GOT3 (cell line): ENCODE measurements at places on chromosomes 2 and 18.

DNA sequence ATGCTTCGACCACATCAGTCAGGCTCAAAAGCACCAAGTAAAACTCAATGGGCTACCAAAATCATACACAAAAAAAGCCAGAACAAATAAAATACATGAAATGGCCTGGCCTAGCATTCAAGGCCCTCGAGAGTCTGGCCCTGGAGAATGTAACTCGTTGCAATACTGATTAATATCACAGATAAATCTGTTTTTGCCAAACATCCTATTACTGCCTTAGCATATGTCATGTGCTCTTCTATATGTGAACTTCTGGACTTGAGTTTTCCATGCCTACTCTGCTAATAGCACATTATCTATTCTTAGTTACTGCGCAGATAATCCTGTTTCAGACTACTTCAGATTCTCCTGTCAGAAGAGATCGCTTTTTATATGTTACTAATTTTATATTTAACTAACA lies 250.7 kb upstream of the SMAD7 start:
- DNase-seq: no peak

DNA sequence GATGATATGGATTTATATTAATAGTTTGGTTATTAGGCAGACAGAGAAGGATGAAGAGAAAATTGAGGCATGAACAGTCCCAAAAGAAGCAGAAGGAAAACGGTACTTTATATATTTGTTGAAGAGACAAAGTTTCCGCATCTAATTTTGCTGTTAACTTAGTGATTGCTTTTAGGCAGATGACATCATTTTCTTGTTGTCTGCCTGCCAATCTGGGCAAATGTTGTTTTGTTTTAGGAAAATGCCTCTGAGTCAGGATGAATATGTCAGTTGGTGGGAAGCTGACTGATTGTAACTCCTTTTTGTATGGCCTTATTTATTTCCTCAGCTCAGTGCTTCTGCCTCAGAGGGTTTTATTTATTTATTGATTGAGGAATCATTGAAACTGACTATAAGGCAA lies 52.5 kb upstream of the CAVIN2 start:
- no peak for DNase-seq

DNA sequence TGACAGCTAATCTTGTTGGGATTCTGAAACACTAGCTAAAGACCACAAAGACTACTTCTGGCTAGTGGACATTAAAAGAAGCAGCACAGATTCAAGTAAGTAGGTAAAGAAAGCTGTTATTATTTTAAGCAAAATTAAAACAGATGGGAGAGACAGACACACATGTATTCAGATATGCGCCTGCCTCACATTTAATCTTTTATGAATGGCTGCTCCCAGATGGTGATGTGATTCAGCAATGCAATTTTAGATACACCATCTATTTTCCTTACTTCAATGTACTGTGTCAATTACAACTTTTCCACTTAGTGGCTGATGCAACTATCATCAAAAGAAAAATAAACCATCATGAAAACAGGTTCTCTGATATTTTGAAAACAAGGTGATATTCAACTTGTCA lies 133.0 kb upstream of the PGAP1 start:
- DNase-seq: no peak

- no peak for DNase-seq
Observed at GRCh38 chr2:207630491-207630890, 5.3 kb upstream of the METTL21A start.

- DNase-seq: no peak
Observed at GRCh38 chr18:58557008-58557435, 71.9 kb downstream of the ALPK2 start.
